NCI-H1092 (cell line): ENCODE measurements at places on chromosomes 6 and 20.
A peak's percentile ranks its signal among the peaks of the same experiment; 100 is the strongest.

GRCh38 chr6:74755196-74755595 is 450.7 kb downstream of the COL12A1 start:
- DNase-seq = no peak

GRCh38 chr20:50431066-50431450 is 79.1 kb upstream of the PTPN1 start:
- no peak for DNase-seq

- no peak for DNase-seq
Observed at GRCh38 chr6:52657870-52658269, 13.0 kb upstream of the TMEM14A start.

GRCh38 chr6:71179249-71179885 is 109.2 kb upstream of the OGFRL1 start:
- DNase-seq = no peak

DNA sequence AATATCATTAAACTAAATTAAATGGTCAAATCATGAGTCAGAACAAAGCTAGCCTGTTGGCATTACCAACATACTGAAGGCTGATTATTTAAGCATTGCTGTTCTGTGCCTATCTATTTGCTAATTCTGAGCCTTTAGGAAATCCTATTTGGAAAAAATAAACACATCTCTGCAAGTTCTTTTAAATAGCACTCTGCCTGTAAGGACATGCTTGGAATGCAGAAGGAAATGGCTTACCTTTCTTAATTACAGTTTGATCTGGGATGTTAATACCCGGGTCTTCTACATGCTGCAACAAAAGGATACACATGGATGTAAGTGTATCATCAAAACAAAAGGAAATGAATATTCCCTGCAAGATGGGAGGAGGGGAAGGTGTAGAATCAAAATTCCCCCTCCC is 8.3 kb downstream of the TFAP2A start:
- no peak for DNase-seq

DNA sequence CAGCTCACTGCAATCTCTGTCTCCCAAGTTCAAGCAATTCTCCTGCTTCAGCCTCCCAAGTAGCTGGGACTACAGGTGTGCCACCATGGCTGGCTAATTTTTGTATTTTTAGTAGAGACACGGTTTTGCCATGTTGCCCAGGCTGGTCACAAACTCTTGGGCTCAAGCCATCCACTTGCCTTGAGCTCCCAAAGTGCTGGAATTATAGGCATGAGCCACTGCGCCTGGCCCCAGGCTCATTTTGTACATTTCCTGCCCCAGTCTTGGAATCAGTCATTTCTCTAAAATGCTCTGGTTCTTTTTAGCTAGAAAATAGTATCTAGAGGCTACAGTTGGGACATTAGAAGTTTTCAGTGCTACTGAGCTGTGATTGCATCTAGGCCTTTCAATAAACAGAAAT is 13.5 kb downstream of the MANBAL start:
- no peak for DNase-seq

DNA sequence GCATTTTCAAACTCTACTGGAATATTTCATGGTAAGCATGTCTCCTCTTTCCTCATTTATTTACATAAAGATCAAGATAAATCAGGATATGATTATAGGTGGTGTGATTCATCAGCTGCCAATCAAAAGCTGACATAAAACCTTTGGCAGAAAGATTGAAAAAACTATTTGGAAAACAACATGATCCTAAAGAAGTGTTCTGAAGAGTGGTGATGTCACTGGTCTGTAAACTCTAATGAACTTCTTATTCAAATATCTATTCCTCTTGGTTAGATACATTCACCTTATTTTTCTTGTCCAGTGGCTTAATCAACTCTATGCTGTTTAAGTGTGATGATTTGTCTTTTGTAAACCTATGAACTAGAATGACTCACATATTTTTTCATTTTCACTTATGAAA is 535.5 kb upstream of the CITED2 start:
- no peak for DNase-seq

DNA sequence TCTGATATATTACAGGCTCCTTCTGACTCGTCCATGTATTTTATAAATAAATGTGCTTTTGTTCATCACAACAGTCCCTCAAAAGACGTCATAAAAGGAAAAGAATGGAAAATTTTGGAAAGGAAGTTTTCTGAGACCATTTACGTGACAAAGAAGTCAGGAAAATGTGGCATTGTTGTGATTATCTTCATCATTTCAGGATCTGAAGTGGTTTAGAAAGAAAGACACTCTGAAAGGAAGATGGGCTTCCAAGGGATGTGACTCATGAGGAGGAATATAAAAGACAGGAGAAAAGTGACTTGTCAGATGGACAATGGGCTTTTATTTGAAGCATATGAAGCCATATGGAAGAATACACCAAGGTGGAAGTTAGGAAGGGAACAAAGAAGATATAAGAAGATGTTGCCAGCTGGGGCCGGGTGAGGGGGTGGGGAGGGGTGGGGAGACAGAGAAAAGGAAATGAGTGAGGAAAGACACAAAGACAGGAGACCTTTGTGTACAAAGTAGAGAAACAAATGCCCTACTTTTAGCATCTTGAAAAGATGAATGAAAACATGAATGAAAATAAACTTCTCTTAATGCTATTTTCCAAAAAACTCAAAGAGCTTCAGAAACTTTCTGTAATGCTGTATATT is 190.3 kb upstream of the PREP start:
- DNase-seq = no peak

GRCh38 chr20:19789009-19789408 is 31.0 kb downstream of the RIN2 start:
- no peak for DNase-seq

DNA sequence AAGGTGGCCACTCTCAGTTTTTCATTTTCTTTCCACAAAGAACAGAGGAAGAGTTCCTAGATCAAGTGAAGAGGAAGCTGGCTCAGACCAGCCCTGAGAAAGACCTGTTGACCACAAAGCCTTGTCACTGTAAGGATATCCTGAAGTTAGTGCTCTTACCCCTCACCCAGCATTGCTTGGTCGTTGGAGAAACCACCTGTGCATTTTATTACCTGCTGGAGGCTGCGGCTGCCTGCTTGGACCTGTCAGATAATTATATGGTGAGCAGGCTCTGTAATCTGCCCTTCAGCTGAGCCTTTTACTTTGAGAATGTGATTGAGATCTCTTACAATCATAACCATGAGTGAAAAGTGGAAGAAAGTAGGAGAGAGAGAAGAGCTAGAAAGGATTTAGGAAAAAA is 21.9 kb downstream of the TREML1 start:
- no peak for DNase-seq

DNA sequence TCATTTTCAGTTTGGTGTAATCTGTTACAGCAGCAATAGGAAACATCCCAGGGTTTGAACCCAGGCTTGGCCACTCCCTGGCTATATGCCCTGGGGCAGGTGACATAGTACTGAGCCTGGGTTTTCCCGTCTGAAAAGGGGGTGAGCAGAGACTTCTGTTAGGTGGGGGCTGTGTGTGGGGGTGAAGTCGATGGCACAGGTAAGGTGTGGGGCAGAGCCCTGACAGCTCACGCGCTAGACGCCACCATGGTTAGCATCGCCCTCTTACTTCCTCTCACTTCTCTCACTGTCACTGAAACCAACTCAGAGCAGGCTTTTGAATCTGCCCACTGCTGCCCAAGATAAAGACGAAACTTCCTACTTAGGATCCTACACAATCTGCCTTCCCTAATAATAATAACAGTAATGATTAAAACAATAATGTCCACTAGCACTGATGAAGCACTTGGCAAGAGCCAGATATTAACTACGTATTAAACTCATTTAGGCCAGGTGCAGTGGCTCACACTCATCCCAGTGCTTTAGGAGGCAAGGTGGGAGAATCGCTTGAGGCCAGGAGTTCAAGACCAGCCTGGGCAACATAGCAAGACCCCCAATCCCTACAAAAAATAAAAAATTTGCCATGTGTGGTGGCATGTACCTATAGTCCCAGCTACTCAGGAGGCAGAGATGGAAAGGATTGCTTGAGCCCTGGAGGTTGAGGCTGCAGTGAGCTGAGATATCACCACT is 117.9 kb upstream of the PTPN1 start:
- no peak for DNase-seq

DNA sequence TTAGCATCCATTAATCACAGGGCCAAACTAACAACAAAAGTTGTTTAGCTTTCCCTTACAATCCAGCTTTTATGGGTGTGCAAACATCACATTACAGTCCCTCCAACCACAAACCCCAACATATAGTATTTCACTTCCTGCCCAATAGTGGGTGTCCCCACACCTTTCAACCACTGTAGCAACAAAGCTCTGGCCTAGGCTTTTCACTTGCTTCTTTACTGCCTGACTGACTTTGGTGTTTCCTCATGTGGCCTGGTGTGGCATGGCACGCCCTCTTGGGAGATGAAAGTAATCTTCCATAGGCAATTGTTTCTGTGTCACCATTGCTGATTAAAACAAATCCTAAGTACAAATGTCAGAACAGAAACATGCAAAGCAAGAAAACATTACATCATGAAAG is 46.3 kb downstream of the MCM8 start:
- DNase-seq = no peak

DNA sequence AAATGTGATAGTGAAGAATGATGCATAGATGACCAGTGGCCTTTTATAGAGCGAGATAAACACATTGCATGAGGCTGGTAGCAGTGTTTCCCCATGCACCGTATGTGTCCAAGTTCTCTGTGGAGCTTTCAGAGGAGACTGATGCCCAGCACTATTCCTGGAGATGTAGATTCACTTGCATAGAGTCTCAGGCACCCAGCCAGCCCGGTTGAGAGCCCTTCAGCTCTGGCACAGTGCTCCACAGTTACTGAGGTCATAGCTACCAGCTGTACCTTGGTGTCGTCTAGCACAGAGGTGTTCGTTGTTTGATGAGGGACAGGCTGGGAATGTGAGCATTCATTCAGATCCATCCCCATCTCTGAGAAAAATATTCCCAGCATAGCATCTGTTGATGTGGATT is 328.9 kb downstream of the FARS2 start:
- no peak for DNase-seq

- DNase-seq = no peak
Observed at GRCh38 chr6:14259594-14260152, 142.1 kb downstream of the CD83 start.

DNA sequence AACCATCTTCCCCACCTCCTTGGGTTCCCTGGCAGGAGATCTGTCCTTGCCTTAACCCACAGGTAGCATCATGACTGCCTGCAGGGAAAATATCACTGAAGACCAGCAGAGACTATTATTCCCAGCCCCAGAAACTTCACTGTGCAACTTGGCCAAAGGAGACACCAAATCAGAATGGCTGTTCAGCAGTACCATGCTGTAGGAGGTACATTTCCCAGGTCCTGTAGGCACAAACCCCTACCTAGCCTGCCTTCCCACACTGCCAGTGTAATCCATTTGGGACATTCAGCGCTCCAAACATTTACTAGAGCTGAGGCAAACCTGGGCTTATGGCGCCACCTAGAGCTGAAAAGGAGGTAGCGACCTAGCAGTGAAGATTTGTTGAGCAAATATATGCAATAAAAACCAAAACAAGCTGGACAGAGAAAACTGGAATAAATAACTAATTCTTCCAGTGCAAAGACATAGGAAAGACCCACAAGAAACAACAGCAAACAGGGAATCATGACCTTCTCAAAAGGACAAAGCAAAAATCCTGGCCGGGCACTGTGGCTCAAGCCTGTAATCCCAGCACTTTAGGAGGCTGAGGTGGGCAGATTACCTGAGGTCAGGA is 60.3 kb downstream of the VTA1 start:
- DNase-seq = peak; percentile 4

GRCh38 chr20:57659517-57660180 is 39.4 kb upstream of the ZBP1 start:
- DNase-seq = no peak

- no peak for DNase-seq
Observed at GRCh38 chr6:160979061-160979708, 12.4 kb upstream of the MAP3K4 start.

- DNase-seq = no peak
Observed at GRCh38 chr6:71727632-71728294, 158.6 kb upstream of the RIMS1 start.

GRCh38 chr6:1491025-1491424 is 101.6 kb downstream of the FOXF2 start:
- DNase-seq = no peak

DNA sequence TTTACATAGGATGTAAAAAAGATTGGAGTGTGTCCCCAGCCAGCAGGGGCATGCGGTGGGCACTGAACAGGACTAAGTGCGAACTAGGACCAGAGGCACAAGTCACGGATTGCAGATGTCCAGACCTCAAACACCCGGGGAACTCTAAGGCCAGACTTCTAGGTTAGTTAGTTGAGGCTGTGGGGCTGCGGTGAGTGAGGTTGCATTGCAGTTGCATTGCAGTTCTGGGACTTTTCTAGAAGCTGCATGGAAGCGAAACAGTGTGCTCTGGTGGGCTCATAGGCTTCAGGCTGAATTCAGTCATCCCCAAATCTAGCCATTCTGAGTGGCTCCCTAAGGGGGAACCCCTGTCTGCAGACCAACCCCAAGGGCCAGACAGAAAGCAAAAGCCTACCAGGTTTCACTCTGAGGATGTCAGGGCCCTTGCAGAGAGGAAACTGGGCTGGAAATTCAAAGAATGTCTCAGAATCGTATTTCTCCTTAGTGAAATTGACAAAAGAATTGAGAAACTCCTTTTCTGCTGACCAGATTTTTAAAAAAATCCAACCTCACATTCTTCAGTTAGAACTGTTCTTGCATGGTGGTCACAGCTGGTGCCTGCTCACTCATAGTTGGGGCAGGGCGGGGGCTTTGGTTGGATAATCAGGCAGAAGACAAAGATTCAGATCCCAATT is 182.8 kb downstream of the ZDHHC14 start:
- no peak for DNase-seq

- DNase-seq = no peak
Observed at GRCh38 chr6:145540741-145541140, 194.6 kb downstream of the EPM2A start.

DNA sequence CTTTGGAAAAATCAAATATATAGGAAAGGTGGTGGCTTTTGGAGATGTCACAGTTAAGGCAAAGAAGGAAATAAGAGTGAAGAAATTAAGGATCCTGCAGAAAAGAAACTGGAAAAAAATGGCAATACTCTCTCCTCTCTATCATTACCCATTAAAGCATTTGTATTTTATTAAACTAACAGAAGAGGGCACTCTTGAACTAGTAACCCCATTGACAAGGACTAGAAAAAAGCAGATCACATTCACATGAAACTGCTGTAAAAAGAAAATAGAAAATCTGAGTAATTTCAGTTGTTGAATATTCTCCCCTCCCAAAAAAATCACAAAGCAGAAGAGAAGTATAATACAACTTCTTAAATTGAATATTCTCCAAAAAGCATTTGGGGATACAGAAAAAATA is 104.1 kb upstream of the SLC35B3 start:
- DNase-seq = no peak

GRCh38 chr20:11894062-11894461 is 23.6 kb upstream of the BTBD3 start:
- DNase-seq = no peak
